Vagina (tissue), 2 donors: ENCODE measurements at places on chromosomes 16 and 17.
A peak's percentile ranks its signal among the peaks of the same experiment; 100 is the strongest.

DNA sequence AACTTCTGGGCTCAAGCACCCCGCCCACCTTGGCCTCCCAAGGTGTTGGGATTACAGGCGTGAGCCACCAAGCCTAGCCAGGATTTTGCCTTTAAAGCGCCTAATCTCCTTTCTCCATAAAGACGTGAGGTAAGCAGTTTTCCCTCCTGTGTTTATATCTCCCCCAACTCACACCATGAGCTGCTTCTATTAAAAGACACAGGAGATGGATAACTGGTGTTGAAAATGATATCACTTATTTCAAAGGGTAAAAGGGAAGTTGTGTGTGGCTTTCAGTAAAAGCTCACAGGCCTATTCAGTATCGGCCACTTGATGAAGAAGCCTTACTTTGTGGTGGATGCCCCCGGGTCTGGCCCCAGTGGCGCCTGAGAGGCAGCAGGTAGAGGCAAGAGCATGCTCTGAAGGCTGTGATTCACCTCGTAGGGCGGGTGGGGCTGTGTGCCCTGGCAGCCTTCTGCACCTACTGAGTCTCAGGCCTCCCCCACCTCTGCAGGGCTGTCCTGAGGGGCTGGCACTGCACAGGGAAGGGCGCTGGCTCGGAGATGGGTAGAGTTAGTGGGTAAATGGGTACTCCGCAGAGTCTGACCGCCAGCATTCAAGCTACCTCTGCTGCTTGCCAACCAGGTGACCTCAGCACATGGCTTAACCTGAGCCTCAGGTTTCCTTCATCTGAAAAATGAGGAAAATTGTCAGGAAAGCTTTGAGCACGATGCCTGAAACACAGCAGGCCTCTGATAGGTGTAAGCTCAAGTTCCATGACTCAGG, 146.8 kb downstream of the CLEC16A start:
- no peak for DNase-seq

- DNase-seq = no peak
These were observed 181.5 kb downstream of the ZNF423 start for GRCh38 chr16:49674351-49674851.

- no peak for DNase-seq
These were observed 4.5 kb upstream of the SLC5A11 start for GRCh38 chr16:24841291-24841690.

DNA sequence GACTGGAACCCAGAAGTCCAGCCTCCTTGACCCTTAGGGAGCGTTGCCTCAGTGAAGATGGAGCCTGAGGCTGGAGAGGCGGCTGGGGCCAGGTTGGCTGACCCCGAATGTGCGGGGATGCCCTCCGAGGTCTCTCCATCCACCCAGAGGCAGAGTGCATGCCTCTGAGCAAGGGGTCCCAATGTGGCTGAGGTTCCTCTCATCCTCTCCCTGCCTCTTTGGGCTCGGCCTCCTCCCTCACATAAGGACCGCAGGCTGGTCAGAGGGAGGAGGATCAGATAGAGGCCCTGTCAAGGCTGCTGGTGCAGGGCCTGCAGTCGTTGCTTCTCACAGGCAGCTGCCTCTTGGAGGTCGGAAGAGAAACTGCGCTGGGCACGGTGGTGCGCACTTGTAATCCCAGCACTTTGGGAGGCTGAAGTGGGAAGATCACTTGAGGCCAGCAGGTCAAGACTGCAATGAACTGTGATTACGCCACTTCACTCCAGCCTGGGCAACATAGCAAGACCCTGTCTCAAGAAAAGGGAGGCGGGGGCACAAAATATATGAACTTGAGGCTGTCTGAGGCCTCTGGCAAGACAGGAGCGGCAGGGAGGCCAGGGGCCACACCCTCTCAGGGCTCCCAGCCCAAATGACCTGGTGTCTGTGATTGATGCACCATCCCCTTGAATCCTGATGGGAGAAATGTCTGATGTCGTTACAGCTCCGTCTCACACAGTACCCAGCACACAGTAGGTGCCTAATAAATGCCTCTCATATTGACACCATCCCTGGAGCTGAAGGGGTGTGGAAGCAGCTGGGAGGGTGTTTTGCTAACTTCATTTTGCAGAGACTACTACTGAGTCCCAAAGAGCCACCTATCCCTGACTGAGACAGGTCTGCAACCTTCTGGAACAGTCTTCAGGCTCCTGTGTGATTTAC, 220.1 kb upstream of the GSE1 start:
- DNase-seq = no peak

DNA sequence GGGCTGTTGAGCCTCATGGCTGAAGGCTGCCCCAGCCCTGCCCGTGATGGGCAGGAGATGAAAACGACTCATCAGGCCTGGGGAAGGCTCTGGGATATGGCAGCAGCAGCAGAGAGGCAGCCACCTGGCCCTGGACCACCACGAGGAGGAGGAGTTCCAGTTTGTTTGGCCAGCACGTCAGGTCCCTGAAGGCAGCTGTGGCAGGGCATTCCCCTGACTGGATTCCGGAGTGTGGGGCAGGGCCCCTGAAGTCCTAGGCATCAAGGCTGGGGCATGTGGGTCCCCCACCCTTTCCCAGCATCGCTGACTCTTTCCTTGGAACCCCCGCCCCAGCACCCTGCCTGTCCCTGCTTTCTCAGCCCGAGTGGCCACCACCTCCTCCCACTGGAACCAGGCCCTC, 197.4 kb downstream of the ZNF423 start:
- no peak for DNase-seq

DNA sequence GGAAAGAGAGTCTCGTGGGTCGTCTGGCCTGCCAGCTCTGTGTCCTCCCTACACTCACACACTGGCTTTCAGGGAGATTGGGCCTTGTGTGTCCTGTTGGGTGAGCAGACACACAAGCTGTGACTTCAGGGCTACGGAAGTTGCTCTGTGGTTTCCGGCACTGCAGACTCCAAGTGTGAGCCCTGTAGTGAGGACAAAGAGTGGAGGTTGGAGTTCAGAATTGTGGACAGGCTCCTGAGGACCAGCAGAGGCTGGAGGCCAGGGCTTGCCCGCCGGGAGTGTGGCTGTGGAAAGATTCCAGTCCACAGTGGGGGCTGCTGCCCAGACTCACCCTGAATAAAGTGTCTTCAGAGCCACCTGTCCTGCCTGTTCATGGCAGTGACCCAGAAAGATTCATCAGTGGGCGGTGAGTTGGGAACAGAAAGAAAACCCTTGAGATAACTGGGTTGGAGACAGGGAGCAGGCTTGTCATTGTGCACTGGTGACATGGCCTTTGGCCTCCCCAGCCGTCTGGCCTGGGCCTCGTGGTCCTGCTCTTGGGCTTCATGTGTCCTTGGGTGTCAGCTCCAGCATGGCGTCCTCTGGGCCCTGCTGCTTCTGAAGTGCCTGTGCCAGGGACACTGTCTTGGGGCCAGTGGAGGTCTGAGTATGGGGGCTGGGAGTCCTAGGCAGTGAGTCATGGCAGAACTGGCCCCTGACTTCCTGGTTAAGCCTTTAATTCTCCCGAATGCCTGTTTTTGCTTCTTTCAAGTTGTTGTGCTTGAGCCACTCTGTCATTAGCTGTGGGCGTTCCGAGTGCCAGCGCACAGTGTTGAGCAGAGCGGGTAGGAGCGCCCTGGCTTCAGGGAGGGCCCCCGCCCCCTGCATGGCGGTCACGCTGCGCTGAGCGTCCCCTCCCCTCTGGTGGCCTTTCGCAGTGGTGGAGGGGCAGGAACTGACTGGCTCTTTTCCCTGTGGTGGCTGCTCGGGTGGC, 19.9 kb upstream of the ZNF750 start:
- DNase-seq = no peak

DNA sequence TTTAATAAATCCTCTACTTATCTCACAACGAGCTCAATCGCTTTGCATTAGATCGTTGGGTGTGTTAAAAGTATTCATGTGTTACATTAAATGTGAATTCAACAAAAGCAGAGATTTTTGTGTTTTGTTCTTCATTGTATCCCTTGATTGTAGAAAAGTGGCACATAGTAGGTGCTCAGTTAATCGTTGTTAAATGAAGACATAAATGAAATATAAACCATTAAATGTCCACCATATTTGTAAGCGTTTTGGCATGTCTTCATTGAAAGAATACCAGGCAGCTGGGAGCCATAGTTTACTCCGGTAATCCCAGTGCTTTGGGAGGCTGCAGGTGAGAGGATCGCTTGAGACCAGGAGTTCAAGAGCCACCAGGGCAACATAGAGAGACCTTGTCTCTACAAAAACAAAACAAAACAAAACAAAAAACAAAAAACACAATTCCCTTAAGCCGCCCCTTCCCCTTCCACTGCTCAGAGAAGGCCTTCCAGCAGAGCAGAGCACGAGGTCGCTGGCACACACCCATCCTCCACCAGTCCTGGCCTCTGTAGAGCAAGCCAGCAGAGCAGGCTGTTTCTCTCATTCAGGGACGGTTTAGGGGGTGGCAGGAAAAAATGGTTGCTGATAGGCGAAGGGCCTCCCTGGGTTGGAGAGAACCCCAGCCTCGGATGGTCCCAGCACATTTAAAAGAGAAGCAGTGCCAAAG, 673 bp upstream of the CHD9 start:
- DNase-seq = no peak

DNA sequence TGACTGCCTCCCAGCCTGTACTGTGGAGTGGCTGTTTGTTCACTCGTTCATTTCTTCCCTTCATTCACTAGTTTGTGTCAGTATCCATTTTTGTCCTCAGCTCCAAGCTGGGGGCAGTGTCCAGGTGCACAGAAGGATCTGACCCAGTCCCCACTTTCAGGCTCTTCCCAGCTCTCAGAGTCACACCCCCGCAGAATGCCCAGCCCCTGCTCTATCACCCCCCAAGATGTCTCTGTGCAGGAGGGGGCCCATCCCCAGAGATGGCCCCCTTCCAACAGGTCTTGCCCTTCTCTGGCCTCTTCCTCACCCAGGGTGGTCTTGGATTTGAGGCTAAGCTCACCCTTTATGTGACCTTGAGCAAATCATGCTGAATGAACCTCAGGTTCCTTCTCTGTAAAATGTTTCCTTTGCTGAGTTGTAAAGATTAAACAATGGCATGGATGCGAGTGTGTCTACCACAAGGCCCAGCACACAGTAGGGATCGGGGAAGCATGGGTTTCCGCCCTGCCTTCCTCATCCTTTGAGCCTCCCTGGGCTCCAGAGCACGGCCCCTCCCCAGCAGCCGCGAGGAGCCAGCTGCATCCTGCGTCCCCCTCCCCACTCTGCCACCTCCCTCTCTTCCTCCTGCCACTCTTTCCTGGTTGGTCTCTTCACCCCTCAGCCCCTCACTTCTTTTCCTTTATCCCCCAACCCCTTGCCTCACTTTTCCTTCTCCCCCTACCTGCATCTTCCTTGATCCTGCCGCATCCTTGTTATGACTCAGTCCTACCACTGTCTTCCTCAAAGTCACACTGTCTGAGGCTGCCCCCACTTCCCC, 2.8 kb downstream of the FBXL19 start:
- no peak for DNase-seq

- DNase-seq = no peak
These were observed 96.9 kb upstream of the CHMP6 start for GRCh38 chr17:80894726-80895125.

DNA sequence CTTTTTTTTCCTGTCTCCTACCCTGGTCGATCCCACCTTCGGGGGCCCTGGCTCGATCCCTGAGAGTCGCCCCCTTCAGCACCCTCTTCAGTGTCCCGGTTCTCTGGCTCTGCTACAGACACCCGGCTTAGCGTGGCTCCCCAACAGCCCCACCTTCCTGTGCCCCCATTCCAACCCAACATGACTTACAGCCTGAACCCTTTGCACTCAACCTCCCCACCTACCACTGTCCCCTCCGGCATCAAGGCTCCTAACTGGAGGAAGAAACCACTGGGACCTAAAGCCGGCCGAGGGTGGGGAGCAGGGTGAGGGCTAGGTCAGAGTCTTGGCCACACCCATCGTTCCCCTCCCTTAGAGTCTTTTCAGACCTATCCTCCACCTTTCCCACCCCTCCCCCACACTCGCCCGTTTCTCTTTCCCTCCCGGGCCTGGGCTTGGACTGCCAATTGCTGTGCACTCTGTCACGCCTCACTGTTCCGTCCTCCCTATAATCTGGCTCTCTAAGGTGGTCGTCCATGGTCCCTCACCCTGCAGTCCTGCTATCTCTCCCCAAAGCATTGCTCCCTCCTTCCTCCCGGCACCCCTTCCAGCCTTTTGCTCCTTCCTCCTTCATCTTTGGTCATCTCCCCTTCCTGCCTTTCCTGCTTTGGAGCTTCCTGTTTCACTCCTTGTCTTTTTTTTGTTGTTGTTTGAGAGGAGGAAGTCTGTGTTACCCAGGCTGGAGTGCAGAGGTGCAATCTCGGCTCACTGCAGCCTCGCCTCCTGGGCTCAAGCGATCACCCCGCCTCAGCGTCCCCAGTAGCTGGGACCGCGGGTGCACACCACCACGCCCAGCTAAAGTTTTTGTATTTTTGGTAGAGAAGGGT, 890 bp upstream of the CLDN7 start:
- peak; percentile 83 for DNase-seq

- DNase-seq = no peak
These were observed 15.6 kb upstream of the TEX2 start for GRCh38 chr17:64278614-64279013.

GRCh38 chr17:34305606-34306005, 13.6 kb upstream of the CCL8 start:
- DNase-seq = peak; percentile 32

DNA sequence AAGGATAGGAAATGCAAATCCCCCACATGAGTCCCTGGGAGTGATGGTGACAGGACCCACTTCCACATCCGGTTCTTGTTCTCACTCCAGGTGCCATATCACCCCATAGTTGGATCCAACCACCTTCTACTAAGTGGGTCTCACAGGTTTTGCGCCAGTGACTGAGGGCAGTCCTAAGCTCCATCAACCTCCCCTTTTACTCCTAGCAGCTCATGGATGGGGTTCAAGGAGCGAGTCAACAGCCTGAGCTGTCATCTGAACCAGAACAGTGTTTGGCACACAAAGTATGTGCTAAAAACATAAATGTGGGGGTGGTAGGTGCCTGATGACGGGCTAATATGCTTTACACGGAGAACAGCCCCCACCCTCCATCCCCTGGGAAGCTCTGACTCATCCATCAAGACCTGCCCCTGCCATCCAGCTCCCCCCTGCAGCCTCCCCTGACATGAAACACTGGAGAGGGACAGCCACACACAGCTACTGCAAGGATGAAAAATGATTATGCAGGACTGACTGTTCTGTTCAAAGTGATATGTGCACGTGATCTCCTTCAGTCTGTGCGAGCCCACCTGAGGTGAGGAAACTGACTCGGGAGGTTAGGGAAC, 143.2 kb upstream of the CDH5 start:
- no peak for DNase-seq

GRCh38 chr17:78416791-78417530, 38.5 kb downstream of the PGS1 start:
- no peak for DNase-seq
